ENCODE measurements at places on chromosomes 2 and 18.

DNA sequence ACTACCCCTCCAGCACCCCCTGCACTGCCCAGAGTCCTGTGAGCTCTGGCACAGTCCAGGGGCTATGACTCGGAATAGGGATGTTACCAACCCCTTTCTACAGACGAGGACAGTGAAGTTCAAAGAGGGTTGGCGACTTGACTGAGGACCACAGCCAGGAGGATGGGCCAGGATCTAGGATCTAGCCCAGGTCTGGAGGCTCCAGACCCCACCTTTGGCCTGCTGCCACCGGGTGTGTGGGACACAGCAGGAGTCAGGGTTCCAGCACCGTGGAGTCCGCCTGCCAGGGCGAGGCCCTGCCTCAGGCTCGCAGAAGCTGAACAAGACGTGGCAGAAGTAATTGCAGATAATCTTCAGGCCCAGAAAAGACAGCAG, 37.9 kb upstream of the GPC1 start:
- DNase-seq: no peak

DNA sequence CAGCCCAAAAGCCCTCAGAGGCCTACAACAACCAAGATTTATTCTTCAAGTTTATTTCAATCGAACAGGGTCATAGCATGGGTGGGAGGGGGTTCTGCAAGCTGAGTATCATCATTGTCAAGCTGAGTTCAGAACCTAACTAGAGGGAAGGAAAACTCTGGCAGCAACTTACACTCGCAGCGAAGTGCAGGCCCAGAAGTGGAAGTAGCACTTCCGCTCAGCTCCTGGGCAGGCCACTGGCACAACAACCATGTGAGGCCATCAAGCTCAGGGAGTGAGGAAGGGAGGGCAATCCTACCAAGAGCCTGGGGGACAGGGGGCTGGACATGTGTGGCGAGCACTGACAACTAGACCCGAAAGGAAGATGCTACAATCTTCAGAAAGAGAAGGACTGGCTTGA, 4.8 kb downstream of the UXS1 start:
- no peak for DNase-seq

- DNase-seq: no peak
Observed at GRCh38 chr2:138974651-138975050, 194.5 kb upstream of the NXPH2 start.

DNA sequence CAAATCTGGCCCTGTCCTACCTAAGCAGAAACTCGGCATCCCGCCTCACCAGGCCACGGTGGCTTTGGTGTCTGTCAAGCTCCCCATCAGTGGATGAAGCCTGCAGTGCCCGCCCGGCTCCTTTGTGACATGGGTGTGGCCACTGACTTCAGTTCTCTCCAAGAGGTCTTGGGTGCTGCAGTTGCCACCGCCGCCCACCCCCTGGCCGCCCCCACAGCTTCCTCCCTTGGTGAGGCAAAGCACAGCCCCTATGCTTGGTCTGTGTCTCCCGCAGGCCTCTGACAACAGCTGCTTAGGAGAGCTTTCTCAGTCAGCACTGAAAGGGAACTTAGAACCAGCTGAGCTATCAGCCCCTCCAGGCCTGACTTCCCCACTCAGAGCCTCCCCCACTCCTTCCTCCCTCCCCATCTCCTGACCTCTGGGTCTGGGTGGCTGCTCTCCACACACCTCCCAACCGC, 22.9 kb upstream of the GPR55 start:
- DNase-seq: no peak

GRCh38 chr2:36466135-36466534, 110.6 kb downstream of the CRIM1 start:
- no peak for DNase-seq

DNA sequence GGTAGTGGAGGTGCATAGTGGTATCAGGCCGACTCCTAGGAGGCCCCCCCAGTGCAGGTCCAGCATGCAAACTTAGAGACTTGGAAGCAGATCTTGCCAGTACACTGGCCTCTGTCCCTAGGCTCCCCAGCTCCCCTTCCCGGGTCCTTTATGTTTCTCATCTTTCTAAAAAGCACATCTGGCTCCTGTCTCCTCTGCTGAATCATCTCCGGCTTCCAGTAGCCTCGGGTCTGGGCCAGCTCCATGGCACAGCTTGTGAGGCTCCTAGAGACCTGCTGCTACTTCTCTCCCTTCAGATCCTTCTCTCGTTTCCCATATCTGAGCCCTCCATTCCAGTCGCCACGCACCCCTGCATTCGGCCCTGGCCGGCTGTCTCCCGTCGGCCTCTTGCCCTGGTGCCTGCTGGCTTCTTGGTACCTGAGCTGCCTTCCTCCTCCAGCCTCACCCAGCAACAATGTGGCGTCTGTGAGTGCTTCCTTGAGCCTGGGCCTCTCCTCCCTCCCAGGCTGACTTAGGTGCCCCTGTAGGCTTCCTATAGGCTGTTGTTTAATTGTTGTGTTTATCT, 6.6 kb downstream of the TRAF3IP1 start:
- no peak for DNase-seq

DNA sequence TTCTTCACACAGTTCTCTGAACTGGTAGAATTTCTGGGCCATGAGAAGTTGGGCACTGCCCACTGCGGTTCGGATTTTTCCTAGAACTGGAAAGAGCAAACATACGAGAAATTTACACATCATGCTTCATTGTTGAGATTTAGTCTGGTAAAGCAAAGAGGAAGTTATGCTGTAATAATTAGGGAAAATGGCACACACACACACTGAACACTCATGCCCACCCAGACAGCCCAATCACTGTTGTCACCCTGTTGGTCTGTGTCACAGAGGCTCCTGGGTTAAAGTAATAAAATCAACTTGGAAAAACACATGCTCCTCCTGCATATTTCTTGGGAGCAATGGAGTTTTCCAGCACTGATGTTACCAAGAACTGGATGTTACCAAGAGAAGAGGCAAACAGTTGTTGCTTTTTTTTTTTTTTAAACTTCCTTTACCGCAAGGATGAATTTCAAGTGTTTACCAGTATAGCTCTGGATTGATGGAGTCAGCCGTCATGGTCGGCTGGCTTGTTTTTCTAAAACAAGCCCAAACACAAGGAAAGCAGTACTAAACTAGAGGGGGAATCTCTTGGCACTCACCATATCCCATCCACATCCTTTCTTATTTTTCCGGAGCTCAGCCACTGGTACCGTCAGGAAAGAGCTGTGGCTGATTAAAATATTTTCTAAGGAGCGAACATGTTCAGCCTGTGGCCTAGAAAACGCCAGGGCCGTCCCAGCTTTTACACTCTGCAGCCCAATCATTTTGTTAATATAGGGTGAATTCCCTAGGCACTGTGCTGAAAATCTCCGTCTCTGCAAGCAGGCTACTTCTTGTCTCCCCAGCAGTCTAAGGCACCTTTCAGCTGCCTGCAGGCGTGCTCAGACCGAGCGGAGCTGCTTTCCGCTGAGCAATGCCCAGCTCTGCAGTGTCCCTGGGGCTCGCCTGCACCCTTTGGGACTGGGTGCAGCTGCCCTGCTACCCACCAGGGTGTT, 58.9 kb downstream of the TGIF1 start:
- DNase-seq: no peak

- peak; percentile 95 for DNase-seq
Observed at GRCh38 chr2:27380626-27381545, at the start of gene ZNF513. TSS of gene ZNF513 (minus strand) at chr2:27380734. CDS start at chr2:27380526, 208 bp downstream.

DNA sequence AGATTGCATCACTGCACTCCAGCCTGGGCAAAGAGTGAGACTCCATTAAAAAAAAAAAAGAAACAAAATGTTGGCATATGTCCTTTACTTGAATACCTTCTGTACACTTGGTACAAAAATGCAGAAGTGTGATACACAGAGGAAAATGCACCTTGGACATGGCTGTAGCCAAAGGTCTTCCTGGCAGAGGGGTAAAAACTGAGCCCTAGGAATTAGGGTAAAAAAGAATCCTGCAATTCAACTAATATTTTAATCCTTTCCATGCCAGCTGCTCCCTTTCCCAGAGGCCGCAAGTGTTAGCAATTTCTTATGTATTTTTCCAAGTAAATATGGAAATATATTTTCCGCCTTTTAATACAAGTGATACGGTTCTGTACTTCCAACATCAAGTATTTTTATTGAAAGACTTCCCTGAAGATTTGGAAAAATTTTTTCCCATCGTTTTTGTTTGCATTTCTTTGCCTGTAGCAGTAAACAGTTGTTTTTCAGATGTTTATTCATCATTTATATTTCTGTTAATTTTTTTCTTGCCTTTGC, 26.2 kb downstream of the KCNJ13 start:
- no peak for DNase-seq

DNA sequence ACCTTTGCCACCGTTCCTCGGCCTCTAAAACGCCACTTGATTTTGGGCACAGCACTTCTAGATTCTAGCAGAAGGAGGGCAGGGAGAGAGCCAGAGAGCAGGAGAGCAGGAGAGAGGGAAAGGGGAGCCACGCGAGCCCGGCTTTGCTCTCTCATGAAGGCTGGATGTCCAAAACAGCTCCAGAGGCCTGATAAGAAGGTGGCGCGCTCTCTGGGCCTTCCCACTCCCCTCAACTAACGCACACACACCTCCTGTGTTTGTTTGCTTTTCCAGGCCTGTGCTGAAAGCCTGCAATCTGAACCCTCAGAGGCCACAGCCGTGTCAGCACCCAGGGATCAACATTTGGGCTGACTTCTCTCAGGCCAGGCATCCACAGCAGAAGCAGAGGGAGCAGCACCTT, 184.8 kb upstream of the SOX11 start:
- DNase-seq: no peak

- no peak for DNase-seq
Observed at GRCh38 chr2:147548451-147548850, 296.4 kb upstream of the ACVR2A start.

GRCh38 chr2:54054271-54054670, 61.1 kb upstream of the ACYP2 start:
- no peak for DNase-seq

- DNase-seq: no peak
Observed at GRCh38 chr2:59490192-59490591, 1063.3 kb downstream of the BCL11A start.

DNA sequence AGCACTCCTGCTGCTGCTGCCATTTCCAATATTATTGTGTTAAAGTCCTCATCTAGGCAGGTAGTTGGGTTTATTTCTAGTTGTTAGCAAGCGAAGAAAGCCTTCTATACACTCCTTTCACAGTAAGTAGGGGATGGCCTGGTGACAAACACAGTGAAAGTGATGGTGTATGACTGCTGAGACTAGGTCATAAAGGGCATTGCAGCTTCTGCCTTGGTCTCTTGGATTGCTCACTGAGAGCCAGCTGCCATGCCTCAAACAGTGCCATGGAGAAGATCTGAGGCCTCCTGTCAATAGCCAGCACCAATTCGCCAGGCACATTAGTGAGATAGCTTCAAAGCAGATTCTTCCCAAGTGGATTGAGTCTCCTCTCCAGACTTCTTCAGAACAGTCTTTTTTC, 27.6 kb upstream of the MSTN start:
- DNase-seq: no peak

- DNase-seq: no peak
Observed at GRCh38 chr2:43488737-43489136, 107.1 kb downstream of the THADA start.

DNA sequence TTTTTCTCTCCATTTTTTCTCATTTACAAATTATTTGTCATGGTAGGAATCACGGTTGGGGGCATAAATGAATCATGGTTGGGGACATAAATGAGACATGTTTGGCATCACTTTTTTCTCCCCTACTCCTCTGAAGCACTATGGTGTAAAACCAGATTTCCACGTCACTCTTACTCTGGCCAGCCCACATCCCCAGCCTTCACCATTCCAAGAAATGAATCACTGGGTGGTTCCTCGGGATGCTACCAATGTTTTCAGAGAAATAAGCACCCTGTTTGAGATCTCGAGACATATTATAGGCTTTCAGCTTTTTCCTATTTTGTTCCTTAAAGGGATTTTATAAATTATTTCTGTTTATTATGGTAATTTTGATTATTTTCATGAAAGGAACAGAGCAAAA, 155.0 kb upstream of the SLC8A1 start:
- peak; percentile 2 for DNase-seq

DNA sequence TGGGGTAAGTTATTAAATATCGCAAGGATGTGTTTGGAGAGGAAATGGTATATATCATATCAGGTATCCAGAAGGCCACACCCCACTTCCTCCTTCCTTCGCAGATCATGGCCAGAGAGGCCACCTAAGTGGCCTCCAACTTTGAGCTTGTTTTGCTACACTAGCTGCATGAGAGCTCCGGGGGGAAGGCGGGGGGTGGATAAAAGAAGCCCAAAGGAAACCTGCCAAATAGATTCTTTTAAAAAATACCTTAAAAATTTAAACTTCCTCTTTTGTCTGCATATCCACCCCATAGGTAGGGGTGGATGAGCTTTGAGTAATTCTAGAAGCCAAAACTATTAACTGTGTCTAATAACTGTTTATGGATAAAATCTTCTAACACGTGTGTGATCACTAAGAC, 5.7 kb upstream of the TTR start:
- no peak for DNase-seq

GRCh38 chr2:9370746-9371145, 52.6 kb downstream of the ITGB1BP1 start:
- no peak for DNase-seq

DNA sequence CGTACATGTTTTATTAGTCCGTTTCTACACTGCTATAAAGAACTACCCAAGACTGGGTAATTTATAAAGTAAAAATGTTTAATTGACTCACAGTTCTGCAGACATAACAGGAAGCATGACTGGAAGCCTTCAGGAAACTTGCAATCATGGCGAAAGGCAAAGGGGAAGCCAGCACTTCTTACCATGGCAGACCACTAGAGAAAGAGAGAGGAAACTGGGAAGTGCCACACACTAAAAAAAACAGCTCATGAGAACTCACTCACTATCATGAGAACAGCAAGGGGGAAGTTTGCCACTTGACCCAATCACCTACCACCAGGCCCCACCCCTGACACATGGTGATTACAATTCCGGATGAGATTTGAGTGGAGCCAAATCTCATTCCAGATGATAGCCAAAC, 466.2 kb downstream of the IRS1 start:
- DNase-seq: no peak

- no peak for DNase-seq
Observed at GRCh38 chr18:42338683-42339082, 383.6 kb downstream of the PIK3C3 start.

- no peak for DNase-seq
Observed at GRCh38 chr18:11494107-11494506, 115.3 kb upstream of the SLC35G4 start.

DNA sequence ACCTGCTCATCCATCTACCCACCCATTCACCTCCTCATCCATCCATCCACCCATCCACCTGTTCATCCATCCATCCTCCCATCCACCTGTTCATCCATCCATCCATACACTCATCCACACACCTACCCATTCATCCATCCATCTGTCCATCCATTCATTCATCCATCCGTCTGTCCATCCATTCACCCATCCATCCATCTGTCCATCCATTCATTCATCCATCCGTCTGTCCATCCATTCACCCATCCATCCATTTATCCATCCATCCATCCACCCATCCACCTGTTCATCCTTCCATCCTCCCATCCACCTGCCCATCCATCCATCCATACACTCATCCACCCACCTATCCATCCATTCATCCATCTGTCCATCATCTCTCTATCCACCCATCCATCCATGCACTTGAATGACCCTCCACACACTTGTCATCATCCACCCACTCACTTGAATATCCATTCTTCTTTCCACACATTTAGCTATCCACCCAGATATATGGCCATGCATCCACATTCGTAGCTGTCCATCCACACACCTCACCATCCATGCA, 45.0 kb downstream of the CROCC2 start:
- DNase-seq: no peak

- DNase-seq: peak; percentile 88
Observed at GRCh38 chr2:101559551-101559950, 84.6 kb upstream of the RFX8 start.

All from MCF 10A (cell line).